ENCODE measurements at places on chromosomes 16 and 17. TPM values are rescaled to one million over a fixed set of nuclear protein-coding genes. Genes with fewer than 3 reads are reported as not detected.

DNA sequence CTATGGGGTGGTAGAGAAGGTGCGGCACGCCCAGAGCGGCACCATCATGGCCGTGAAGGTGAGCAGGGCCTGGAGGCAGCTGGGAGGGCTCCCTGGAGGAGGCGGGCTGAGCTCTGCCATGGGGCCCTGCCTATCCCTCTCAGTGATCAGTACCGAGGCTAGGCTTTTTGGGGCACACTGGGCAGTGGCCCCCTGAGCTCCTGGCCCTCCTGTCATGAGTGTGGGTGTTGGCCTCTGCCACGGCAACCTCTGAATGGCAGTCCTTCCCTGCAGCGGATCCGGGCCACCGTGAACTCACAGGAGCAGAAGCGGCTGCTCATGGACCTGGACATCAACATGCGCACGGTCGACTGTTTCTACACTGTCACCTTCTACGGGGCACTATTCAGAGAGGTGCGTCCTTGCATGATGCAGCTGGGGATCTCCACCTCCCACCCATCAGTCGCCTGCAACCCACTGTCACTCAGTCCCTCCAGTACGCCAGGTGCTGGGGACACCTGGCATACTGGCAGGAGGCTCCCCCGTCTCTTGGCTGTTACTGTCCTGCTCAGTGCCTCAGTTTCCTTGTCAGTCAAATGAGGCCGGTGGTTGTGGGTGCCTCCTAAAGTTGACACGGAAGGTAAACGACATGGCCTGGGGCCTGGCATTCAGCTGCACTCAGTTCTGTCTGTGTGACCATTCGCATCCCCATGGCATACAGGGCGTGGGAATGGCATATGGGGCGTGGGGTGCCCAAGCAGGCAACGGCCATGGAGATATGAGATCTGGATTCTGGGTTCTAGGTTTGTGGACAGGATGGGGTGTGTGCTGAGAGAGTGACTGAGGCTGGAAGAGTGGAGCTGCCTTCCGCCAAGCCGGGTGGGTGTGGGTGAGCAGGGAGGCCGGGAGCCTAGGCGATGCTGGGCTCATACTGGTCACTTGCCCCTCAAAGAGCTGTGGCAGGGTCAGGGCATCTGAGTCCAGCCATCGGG lies 16.4 kb downstream of the MAP2K3 start:
- DNase-seq: no peak

- no peak for DNase-seq
Measured at GRCh38 chr17:11618861-11619566, 20.7 kb downstream of the DNAH9 start.

GRCh38 chr17:55708175-55708974 lies 14.3 kb downstream of the TMEM100 start:
- no peak for DNase-seq

DNA sequence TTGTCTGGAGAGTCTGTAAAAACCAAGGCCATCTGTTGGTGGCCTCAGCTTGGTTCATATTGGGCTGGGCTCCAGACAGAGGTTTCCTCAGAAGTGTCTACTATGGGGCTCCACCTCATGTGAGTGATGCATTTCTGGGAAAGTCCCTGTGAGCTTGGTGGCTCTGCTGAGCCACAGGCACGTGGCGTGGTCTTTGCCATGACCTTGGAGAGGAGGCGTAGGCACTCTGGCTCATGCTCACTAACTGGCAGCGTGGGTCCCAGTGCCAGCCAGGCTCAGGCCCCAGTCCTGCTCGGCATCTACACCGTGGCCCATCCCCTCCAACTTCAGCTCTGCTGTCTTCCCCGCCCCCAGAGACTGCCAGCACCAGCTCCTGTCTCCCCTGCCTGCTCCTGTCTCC lies 10.7 kb upstream of the SMTNL2 start:
- no peak for DNase-seq

DNA sequence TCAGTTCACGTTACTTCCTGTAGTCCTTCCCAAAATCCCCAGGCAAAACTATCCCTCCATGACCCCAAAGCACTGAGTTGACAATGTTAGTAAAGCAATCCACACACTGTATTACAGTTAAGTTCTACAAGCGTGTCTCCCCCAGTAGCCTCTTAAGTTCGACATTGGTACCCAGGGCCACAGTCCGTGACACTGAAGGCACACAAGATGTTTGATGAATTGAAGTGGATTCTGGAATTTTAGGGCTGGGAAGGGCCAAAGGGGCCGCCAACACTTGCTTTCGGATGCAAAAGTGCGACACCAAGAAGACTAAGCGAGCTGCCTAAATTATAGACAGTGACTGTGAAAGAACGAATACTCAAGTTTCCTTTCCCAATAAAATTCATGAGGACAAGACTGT lies 1.5 kb downstream of the VPS35 start:
- DNase-seq: no peak

DNA sequence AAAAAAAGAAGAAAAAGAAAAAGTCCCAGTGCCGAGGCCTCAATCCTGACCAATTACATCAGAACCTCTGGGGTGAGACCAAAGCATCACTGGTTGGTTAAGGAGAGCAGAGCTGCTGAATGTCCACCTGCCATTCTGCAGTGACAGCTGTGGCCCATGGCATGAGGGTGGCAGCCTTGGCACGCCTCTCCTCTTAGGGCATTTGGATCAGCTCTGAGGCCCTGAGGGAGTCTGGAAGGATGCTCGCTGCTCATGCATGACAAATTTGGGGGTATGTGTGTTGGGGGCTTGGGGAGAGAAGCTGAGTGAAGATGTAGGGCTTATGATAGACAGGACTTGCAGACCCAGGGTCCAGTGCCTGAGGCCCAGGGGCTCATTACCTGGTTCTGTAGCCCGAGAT lies 26.3 kb downstream of the MYLK3 start:
- DNase-seq: no peak

DNA sequence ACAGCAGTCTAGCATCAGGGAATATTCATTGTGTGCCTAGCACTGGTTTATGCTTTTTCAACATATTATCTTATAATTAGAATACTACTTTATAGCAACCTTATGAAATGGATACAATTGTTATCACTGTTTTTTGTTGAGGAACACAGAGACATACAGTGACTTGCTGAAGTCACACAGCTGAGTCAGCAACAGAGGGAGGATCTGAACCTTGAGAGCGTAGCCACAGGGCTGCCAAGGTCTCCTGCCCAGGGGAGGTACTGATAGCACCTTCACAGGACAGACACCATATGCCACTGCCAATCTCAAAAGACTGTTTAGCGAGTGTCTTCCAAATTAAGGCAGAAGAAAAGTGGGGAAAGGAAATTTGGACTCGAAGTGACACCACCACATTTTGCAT lies 63.0 kb downstream of the GTF3C1 start:
- DNase-seq: no peak

ANKRD40CL gene
- not detected for total RNA-seq

SOST gene
- 45.2 TPM for total RNA-seq
